ENCODE measurements at places on chromosomes 2 and 18.

DNA sequence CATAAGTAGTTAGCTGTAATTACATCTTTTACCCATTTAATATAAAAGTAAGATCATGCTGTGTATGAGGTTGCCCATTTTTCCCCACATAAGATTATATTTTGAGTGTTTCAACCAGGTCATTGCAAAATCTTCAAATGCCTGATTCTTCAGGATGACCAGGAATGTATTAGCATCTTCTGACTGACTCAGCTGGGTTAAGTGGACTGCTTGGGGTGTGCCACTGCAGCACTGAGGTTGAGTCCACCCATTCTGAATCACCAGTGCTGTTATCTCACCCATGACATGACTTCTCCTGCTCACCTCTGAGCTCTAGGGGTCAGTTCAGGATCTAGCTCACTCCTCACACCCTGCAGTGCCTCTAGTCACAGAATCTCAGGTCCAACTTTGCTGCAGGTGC, 576.7 kb upstream of the ZEB2 start:
- no peak for DNase-seq

GRCh38 chr2:15647622-15648590, 56.2 kb downstream of the DDX1 start:
- no peak for DNase-seq

DNA sequence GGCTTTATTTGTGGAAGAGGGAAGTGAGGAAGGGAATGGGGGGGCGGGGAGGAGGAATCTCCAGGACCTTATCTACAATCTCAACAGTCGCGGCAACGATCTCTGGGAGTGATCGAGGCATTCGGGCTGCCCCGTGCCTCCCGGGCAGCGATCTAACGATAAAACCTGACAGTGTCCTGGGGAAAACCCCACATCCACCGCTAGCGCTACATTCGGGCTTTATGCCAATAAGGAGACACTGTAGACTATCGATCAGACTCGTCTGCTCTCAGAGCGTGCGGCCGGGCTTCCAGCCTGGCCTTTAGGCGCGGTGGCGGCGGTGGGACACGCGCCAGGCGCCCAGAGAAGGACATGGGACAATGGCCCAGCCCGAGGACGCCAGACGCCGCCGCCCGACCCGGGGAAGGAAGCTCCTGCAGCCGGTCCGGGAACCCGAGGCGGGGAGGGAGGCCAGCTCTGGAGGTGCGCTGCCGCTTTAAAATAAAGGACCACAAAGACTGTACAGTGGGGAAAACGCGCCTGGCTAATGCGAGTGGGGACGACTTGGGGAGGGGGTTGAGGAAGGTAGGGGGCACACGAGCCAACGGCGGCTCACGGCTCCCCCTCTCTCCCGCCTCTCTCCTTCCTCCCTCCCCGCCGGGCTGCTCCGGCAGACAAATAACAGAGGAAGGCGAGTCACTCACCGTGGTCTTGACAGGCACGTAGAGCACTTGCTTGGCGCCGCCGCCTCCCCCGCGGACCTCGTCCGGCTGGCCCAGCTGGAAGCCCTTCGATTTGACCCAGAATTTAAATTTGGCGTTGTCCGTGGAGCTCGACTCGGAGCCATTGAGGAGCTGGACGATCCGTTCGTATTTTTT, 2.2 kb downstream of the NOL4 start:
- no peak for DNase-seq

DNA sequence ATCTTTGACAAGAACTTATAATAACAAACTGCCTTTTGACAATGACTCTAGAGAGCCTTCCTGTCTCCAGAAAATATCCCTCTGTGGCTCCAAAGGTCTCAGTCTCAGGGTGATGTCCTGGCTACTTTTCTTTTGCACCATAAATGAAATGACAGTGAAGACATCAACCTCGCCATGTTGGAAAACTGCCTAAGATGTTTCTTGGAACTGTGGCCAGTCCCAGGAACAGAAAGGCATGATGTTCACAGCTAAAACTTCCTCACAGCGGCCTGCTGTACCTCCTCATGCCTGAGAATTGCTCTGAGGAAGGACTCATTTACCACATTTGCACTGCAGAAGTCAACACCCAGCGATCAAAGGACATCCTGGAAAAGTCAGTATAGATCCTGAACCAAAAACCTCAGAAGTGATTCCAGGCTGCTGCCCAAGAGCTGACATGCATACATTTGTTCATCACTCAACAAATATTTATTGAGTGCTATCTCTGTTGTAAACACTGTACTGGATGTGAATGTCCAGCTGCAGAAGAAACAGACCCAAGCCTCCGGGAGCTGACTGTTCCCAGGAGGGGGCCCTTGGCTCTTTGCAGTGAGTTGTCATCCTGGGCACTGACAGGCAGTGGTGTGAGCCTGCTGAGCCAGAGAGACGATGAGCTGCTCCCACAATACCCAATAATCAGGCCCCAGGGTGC, 64.3 kb upstream of the ACSL3 start:
- DNase-seq: no peak

GRCh38 chr2:101400048-101400447, 12.7 kb upstream of the CREG2 start:
- DNase-seq: no peak

DNA sequence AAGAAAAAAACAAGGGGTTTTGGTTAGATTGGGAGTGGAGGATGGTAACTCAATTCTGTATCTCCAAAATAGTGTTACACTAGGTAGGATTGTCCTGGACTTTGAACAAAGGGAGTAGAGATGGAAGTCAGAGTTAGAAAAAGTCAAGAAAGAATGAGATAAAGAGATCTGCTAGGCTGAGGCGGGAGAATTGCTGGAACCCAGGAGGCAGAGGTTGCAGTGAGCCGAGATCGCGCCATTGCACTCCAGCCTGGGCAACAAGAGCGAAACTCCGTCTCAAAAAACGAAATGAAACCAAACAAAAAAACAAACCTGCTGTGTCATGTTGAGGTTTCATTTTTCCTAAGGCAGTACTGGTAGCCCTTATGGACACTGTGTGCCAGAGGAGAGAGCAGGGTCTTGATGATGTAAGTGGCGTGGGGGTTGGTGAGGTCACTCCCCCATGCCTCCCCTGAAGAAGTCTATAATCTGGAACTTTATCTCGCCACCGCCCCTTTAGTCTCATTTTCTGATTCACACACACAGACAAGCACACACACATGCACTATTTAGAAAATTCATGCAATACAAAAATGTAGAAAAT, 10.5 kb downstream of the DRC1 start:
- no peak for DNase-seq

GRCh38 chr2:187155476-187155875, 292.6 kb downstream of the CALCRL start:
- DNase-seq: no peak

DNA sequence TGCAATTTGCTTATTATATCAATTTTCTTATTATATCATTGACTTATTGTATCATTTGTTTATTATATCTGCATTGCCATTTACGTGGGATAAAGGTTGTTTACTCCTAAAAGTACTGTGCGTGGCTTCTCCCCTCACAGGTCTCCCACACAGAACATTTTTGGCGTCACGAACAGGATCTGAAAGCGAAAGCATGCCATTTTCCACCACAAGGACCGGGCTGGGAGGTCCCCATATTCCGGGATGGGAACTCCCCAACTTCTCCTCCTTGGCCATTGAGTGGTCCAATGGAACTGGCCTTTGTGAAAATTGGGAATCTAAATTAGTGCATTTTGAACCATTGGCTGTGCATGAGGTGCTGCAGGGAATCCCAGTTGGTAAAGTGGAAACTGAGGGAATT, 4.8 kb upstream of the DSG2 start:
- DNase-seq: no peak

- DNase-seq: no peak
These were observed 77.1 kb upstream of the UGP2 start for GRCh38 chr2:63764630-63765029.

DNA sequence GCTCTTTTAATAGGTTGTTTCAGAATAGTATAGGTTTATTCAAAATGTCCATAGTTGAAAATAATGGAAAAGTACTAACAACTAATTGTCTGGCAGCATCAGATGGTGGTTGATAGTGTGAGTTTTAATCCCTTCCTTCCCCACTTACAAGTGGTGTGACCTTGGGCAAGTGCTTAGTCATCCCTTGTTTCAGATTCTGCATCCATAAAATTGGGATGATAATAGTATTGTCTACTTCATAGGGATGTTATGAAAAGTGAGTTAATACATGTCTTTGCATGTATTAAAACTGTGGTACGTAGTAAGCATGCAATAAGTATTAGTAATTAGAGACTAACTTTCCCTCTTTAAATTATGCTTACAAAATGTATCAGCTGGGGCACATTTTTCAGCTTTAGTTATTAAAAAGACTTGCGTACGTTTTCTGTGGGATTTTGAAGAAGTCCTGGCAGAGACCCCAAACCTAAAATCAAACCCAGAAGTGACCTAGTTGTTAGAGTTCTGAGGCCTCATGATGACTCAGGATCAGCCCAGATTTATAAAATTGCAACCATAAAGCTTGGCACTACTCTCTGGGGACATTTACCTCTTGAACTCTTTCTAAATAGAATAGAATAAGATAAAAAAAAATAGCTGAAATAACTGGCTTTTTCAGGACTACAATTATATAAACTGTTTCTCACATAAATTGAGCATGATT, 8.6 kb downstream of the ITGA4 start:
- no peak for DNase-seq

GRCh38 chr2:61006486-61007105, 10.9 kb upstream of the PEX13 start:
- no peak for DNase-seq

DNA sequence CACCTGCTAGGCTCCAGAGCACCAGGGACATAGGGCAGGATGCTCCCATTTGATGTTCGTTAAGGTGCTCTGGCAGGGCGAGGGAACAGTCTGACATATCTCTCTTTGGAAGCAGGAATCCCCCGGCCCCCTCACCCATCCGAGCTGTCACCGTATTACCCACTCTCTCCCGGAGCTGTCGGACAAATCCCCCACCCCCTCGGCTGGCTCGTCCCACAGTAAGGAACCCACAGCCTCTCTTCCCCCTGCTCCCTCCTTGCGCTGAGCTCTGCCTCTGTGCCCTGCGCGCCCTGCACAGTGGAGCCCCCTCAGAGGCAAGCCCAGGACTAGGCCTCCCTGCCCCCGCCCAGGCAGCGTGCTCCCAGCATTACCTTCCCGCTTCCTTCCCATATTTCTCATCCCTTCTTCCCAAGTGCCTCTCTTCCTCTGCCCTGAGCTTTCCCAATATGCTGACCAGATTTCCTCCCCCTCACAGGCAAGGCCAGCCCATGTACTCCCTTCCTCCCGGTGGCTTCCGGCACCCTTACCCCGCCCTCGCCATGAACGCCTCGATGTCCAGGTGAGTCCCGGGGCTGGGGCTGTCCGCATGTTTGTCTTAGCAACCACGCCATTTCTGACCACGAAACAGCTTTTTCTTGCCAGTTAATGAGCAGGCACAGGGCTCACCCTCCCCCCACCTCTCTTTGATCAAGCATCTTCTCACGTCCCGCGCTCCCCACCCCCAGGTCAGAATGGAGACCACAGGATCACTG, 23.8 kb downstream of the TGOLN2 start:
- no peak for DNase-seq
